ENCODE measurements at places on chromosomes 5 and 9. TPM values are rescaled to one million over a fixed set of nuclear protein-coding genes. Genes with fewer than 3 reads are reported as not detected.

The INSL4 gene
- 0.20 TPM for total RNA-seq

The IL9 gene
- not detected for total RNA-seq

The NKD2 gene
- total RNA-seq: not detected

The UBAC1 gene
- 218 TPM for total RNA-seq

The TARS1 gene
- 62.8 TPM for total RNA-seq

The TAS2R1 gene
- not detected for total RNA-seq

The NMUR2 gene
- not detected for total RNA-seq

The SPINK5 gene
- total RNA-seq: 0.09 TPM

The CNTFR gene
- total RNA-seq: 112 TPM

The MSX2 gene
- 0.95 TPM for total RNA-seq

DNA sequence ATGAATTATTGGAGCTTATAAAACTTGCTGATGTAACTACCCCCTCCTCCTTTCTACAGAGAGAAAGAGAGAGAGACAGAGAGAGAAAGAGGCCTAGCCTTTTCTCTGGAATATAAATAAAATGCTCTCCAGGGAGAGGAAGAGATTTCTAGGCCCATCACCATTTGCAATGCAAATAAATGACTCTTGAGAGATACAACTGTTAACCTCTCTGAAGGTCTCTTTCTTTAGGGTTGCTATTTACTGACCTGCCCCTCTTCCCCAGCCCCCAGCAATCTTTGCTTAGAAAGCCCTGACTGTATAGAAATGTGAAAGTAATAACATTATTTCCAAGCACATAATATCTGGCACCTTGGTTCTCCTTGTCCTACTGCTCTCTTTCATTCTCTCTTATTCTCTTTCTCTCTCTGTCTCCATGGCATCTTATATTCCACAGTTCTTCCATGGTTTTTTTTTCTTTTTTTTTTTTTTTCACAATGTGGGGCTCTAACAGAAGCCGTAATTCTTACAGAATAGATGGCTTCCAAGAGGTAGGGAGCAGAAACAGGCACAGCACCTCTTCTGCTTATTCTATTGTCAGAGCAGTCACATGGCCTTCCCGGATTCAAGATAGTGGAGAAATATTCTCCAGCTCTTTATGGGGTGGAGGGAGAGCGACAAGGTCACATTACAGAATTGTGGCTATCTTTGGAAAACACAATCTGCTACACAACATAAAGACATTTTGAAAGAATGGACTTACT, 1087.9 kb upstream of the NUDT12 start:
- DNase-seq: no peak

- no peak for DNase-seq
Measured at GRCh38 chr5:50768634-50769033, 102.2 kb downstream of the PARP8 start.

- peak; percentile 48 for DNase-seq
Measured at GRCh38 chr5:1125030-1125357, 13.1 kb upstream of the SLC12A7 start.

- DNase-seq: no peak
Measured at GRCh38 chr5:55564721-55565120, 30.0 kb upstream of the PLPP1 start.

DNA sequence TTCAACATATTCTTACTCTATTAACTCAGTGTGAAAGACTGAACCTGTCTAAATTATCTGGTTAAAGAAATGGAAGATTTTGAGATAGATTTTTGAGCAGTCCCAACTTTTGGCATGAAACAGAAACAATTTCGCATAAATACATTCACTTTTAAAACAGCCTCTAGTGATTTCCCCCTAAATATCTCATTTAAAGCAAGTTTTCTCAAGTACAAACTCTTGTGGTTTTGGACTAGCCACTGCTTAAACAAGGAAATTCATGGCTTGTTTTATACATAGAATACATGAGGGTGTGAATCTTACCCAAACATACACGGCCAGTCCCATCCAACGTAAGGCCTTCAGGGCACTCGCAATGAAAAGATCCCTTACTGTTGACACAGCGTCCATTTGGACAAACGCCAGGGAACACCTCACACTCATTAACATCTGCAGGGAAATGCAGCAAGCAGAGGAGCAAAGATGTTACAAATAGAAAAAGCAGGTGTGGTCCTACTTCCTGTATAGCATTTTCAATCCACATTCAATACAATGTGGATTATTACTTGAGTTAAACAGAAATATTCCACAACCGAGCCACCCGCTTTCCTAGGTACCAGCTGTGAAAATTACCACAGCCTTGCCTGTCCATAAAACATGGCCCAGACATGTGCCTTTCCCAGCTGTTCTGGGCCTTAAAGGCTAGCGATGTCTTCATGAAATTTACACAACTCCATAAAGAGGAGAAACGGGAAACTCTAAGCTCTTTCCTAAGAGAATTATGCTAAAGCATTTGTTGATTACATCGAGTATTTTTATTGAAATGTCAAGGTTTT, 188.8 kb downstream of the FBN2 start:
- no peak for DNase-seq

DNA sequence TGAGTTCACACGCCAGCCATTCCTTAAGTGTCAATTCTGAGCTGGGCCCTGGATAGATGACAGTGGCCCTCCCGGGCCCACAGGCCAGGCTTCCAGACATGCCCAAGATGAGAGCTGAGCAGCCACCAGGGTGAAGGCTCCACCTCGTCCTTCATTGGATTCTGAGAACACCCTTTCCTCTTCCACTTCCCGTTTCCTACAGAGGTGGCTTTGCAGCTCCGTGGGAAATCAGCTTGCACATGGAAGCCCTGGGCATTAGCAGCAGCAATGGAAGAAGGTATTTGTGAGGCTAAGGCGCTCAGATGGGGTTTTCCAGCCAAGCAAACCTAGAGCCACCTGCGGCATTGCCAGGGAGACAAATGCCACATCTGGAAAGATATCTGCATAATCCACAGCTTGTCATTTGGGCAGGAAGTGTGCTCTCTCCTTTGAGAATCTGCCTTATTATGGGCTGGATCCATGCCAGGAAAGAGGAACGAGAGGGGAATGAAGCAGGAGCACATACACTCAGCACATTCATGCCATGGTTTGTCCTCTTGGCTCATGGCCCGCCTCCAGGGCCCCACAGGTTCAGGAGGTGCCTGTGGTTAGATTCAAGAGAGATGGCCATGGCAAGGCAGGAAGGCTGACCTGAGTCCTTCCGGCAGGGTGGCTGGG, 34.1 kb downstream of the CFAP77 start:
- DNase-seq: no peak

DNA sequence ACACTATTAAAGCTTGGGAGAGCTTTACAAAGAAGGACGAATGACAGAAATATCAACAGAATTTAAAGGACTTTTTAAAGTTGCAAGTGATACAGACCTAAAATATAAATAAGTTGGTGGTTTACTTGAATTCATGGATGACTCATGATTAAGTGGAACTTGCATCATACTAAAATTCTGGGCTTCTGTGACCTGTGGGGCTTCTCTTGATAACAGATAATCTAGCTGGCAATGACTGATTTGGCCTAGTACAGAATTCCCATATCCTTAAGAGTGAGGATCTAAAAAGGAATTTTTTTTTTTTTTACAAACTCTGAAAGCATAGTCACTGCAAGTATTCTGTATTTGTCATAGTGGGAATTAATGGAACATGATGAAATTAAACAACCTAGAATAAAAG, 543.7 kb upstream of the SGCD start:
- no peak for DNase-seq

DNA sequence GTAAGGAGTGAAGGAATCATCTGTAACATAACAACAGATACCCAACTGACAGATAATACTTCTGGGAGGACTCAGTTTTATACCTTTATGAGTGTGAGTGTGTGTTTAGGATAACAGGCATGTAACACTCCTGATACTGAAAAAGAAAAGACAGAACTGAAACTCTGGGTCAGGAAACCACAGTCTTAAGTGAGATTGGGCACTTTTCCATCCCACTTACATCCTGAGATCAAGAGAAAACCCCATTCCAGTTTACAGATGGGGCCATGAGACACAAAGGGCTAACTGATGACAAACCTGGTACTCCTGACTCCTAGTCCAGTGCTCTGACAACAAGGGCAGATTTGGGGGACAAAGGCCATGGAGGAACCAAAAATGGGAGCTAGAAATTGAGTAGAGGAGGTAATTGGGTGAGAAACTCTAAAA, 18.0 kb downstream of the IL5 start:
- no peak for DNase-seq

DNA sequence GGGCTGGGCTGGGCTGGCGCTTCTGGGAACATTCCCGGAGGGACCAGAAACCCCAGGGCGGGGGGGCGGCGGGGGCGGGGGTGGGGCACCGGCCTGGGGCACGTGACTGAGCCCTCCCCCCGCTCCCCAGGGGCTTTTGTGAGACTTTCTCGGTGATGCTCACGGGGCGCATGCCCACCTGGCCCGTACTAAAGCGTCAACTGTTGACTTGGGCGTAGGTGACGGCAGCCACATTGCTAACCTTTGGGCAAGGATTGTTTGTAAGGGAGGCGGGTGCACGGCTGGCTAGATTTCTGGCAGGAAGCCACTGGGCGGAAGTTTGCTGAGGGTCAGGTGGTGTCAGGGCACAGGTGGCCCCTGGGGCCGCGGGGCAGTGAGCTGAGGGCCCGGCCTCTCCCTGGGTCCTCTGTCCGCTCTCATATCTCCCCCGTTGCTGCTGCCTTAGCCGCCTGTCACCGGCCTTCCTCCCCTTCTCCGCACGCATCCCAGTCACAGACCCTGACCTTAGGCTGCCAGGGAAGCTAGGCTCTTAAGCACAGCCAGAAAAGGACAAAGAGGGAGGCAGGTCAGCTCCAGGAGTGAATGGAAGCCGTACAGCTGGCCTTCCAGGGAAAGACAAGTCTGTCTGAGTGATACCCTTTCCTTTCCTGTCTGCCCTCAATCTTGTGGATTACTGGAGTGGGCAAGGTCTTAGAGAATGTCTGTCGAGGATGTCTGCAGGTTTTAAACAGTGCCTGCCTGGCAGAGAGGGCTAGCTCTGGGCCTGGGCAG, 812 bp downstream of the CACFD1 start:
- DNase-seq: peak; percentile 31

DNA sequence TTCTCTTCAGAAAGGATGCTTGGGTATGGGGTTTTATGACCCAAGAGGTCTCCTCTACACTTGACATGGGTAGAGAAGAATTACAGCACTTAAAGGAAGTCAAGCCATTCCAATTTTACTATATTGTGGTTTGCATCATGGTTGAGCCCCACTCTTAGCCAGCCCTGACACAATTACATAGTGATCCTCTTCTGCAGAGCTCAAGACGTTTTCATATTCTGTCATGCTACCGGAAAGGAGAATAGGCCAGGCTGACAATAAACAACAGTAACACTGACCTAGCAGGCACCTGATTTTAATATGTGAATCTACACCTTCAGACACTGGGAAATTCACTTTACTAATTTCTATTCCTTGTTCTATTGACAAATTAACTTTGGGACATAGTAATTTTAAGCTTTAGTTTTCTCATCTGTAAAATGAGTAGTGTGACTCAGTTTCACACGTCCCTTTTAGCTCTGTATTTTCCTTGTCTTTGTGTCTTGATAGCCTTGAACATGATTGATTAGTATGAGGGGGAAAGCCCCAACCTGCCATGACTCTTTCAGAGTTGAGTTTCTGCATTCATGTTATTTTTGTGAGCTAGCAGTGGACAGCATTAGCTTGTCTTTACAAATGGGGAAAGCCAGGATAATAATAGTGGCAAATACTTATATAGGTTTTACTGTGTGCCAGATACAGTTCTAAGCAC, 83.8 kb downstream of the SV2C start:
- no peak for DNase-seq

GRCh38 chr5:173480896-173481295, 135.6 kb downstream of the BOD1 start:
- DNase-seq: no peak

DNA sequence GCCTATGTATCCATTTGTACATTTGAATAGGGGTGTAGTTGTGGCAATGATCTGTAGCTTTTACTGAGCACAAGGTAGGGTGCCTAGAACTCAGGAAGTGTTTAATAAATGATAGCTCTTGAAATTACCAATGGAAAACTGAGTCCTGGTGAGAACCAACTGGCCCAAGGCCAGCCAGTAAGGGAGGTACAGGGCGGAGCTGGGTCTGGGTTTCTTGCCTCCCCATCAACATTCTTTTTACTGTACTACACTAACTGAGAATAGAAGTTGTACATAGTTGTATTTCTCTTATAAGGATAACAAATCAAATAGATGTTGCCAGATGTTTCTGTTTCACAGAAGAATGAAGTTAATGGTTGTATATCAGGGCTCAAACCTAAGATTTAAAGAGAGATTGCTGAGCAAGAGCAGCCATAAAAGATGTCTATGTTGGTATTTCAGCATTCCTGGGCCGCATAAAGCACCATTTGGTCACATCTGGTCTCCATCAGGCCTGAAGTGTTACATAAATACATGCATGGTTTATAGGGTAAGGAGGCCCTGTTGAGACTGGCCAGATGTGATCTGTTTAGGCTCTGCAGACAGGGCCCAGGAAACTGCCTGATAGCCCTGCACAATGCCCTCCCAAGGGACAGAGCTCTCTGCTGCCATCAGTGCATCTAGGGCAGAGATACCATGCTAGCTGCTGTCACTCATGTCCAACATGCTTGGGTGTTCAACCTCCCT, 210.5 kb downstream of the NXNL2 start:
- DNase-seq: no peak

- DNase-seq: no peak
Measured at GRCh38 chr9:96033896-96034295, 158.4 kb downstream of the ERCC6L2 start.

- peak; percentile 5 for DNase-seq
Measured at GRCh38 chr5:466661-467310, 23.8 kb downstream of the EXOC3 start.

- no peak for DNase-seq
Measured at GRCh38 chr5:132017738-132018625, 6.5 kb upstream of the ACSL6 start.

DNA sequence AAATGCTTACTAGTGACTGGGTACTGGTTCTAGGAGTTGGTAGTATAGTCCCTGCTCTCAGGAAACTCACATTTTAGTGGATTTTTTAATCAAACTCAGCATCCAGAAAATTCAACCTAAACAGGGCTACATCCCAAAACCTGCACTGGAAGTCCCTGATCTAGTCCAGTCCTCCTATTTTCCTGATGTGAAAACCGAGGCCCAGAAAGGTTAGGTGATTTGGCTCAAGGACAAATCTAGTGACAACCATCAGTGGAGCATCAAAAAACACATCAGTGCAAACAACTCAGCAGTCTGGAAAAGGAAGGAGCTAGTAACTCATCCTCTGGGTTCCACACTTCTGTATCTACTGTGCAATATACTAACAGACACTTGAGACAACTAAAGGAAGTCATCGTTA, 38.2 kb downstream of the SERINC5 start:
- no peak for DNase-seq

GRCh38 chr5:8349855-8350254, 480.9 kb downstream of the MTRR start:
- DNase-seq: no peak

GRCh38 chr9:133842174-133842573, 104.0 kb upstream of the SARDH start:
- DNase-seq: peak; percentile 41

DNA sequence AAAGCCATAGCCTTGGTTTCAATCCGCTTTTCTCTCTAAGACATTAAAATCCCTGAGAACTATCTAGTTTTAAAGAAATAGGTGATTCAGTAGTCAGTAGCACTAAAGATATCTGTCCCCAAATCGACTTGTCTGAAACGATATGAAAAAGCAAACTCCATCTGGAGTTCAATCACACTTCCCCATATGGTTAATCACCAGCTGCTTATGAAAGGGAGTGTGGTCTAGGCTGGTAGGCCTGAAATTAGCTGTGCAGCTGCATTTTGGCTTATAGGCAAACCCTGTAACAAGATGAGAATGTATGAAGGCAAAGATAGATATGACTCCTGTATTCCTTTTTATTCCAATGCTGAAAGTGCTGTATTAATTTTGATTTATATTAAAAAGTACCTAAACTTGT, 65.9 kb downstream of the DMRTA1 start:
- no peak for DNase-seq

All from gastrocnemius medialis (tissue), 4 donors.